COR-L47 (cell line): ENCODE measurements at places on chromosomes 3 and 15.

GRCh38 chr3:187738331-187739093 lies 6.8 kb downstream of the BCL6 start:
- peak; percentile 50 for DNase-seq

DNA sequence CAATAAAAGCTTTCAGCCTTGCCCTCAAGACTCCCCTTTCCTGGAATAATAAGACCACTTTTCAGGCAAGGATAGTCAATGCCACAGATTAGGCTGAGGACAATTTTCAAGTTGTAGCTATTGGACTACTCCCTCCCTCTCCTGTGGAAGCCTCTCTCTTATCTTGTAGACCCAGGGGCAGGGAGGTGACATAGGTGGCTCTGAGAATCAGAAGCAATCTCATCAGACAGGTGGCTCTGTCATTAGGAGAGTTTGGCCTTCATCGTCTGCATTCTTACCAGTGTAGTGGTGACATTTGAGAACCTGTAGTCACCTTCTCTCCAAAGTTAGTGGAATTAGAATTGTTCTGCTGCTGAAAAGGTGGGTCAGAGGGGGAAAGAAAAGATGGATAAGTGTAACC lies 80.0 kb downstream of the LARS2 start:
- no peak for DNase-seq

DNA sequence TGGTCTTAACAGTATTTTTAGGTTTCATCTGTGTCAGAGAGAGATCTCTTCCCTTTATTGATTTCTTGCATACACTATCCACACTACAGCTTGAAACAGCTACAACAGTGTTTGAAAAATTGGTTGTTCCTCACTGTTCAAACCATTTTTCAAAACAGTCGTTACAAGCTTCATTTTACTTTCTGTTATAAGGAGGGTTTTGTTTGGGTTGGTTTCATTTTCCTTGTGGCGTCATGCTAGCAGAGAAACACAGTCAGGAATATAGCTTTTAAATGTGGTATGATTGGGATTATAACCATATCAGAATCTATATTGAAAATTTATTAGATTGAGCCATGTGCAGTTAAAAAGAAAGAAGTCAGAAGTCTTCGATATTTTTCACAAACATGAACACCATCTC lies 400.6 kb downstream of the ZBTB20 start:
- DNase-seq: no peak

DNA sequence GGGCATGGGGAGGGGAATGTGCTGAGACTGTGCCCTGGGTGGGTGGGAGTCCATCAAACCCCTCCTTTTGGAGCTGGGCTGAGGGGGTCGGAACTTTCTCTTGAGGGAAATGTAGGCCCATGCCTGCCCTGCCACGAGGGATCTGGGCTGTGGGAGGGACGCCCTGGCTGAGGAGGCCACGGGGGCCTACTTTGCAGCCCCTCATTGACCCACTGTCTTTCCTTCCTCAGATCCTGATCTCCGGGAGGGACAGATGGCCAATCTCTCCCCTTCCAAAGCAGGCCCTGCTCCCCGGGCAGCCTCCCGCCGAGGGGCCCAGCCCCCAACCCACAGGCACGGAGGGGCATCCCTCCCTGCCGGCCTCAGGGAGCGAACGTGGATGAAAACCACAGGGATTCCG lies 25.3 kb downstream of the LOXL1 start:
- no peak for DNase-seq

GRCh38 chr3:143538577-143538981 lies 309.7 kb downstream of the SLC9A9 start:
- DNase-seq: no peak

- DNase-seq: no peak
Measured at GRCh38 chr3:45312836-45313493, 75.4 kb upstream of the LARS2 start.

DNA sequence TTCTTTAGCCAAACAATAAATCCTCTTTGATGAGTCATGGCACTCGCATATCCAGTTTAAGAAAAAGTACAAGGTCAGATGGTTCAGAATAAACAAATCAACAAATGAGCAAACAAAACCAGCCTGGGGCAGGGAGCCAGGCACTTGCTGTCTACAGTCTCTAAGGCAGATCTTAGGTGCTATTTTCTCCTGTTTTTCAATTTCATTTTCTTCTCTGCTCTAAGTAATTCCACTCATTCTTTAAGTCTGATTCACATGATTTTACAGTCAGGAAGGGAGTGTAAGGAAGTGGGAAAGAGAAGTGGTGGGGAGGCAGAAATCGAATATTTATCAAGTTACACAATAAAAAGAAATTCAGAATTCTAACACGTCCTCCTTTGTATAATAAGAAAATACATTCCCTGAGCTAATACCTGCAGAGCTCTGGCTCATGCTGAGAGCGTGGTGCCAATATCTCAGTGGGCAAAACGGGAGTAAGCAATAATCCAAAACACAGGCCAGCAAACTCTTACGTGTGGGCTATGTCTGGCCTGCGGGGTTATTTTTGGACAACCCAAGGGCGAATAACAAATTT lies 298.6 kb downstream of the ADAMTS17 start:
- DNase-seq: no peak

GRCh38 chr3:57226176-57226575 lies 1.4 kb upstream of the APPL1 start:
- no peak for DNase-seq

DNA sequence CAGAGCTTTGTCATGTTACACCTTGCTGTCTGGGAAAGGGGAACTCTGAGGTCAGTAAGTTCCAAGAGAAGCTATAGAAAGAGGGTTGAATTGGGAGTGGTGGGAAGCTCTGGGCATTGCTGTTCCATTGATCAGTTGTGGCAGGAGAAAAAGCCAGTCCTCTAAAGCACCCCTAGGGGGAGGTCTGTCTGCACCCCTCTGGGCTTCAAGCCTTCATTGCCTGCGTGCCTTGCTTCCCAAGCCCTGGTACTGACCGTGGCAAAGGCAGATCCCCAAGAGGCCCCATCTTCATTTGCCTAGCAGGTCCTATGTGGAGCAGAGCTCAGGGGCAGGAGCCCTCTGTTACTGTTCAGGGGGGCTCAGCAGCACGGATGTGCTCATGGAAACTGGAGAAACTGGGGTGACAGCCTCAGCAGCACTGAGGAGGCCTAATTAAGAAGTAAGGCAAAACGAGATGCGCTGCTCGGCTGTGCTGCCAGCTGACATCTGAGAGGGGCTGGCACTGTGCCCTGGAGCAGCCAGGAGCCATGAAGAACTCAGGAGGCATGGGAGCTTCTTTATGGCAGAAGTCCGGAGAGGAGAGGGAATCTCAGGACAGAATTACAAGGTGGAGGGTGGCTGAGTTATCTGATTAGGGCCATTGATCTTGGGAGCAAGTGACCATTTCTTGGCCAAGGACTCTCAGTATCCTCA lies 270.9 kb downstream of the RPLP1 start:
- DNase-seq: peak; percentile 60

DNA sequence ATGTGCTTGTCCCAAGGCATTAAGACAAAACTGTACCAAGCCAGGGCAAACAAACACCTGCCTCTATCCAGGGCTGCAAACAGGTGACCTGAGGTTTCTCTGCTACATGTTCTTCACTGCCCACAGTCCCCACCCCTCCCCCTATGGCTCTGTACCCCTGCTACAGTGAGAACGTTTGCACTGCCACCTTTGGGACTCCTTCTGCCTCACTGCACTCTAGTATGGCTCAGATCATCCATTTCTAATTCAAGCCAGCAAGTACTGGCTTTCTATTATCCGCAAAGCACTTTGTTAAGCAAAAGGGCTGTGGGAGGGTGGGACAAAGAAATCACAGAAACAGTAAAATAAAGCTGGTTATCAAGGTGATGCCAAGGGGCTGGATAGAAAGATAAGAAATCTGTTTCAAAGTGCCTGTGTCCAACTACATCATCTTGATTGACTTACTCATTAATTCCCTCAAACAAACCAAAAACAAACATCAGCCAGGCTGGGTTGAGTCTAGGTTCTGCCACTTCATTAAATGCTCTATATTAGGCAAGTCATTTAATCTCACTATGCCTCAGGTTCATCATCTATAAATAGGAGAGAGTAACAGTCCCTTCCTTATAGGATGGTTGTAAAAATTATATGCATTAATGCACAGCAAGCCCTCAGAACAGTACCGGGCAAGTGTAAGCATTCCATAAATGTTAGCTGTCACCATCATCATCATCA lies 95.3 kb downstream of the PDZRN3 start:
- DNase-seq: no peak

DNA sequence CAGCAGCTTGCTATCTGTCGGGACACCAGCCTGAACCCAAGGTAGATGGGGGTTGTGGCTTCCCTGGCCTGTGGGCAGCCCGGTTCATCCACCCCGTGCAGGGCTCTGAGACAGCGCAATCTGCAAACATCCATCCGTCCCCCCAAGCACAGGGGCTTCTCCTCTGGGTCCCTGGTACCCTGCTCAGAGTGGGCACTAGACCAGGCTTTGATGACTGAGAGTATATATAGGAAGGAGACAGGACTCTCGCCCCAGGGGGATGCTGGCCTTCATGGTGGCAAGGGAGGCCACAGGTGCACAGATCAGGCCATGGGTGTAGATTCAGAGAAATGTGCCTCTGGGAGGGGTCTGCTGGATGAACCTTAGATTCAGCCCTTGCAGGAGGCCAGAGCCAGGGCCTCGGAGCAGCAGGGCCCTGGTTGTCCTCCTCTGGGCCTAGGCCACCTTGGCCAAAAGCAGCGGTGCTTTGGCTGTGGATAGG lies 40.3 kb downstream of the CFAP100 start:
- no peak for DNase-seq

GRCh38 chr15:82040862-82041261 lies 5.0 kb downstream of the MEX3B start:
- DNase-seq: peak; percentile 83

DNA sequence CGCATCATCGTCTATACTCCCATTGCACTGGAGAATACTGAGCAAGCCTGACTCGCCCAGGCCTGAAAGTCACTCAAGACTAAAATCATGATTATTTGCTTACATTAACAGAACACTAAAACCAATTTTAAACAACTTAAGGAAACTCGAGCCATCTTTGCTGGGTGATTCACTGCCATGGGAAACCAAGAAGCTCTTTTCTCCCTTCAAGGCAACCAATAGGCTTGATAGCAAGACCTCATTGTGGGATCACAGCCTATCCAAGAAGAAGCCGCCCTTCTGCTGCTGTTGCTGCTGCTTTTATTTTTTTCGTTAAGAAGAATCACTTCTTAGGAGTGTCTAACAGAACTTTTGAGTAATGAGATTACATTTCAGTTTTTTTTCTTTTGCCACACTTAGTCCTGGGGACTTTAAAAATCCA lies 479.4 kb downstream of the FOXP1 start:
- no peak for DNase-seq

- DNase-seq: no peak
Measured at GRCh38 chr3:63167113-63167512, 111.0 kb upstream of the SYNPR start.

DNA sequence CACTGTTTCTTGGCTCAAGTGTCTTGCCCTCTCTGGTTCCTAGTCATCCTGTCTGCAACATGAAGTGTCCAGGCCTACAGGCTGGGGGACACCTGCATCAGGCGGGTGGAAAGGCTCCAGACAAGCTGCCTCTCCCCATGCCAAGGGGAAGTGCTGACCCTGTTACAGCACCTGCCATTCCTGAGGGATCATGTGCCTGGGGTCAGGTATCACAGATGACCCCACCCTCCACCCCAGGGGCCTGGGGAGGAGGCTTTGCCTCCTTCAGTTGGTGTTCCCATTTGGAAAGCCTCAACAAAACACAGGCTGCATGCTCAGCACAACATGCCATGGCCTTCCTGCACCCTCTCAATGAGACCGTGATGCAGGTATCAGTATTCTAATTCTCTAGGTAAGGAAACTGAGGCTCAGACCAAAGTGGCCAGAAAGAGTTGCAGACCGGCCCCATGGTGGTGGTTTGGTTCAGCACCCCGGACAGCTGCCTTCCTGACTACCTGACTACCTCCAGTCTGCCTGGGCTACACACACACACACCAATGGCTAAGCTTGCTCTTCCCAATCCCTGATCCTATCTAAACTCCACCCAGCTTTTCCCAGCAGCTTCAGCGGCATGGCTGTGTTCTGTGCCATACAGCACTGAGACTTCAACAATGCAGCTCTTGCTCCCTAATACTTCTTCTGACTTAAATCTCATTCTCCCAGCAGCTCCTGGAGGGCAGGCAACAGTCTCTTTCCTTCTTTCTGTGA lies 69.7 kb upstream of the LINGO1 start:
- DNase-seq: no peak

- no peak for DNase-seq
Measured at GRCh38 chr15:100803171-100803440, 76.5 kb upstream of the ALDH1A3 start.

- no peak for DNase-seq
Measured at GRCh38 chr3:150327678-150328653, 80.1 kb upstream of the TSC22D2 start.

DNA sequence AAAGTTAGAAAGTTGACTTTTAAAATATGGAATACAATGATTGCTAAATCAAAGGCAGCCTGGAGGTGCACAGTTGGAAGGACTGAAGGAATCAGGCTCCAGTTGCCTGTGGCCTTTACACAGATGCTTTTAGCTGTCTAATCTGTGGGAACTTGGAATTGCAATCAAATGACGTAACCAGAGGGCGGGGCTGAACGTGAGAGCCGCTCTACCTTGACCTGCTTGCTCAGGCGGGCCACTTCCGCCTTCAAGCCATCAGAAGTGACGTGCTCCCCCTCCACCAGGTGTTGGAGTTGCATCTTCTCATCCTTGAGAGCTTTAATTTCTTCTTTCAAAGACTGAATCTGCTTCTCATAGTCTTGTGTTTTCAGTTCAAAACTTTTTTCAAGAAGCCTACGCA lies 37.7 kb upstream of the GNB5 start:
- DNase-seq: no peak

GRCh38 chr3:123623346-123623880 lies 38.6 kb upstream of the HACD2 start:
- DNase-seq: no peak

DNA sequence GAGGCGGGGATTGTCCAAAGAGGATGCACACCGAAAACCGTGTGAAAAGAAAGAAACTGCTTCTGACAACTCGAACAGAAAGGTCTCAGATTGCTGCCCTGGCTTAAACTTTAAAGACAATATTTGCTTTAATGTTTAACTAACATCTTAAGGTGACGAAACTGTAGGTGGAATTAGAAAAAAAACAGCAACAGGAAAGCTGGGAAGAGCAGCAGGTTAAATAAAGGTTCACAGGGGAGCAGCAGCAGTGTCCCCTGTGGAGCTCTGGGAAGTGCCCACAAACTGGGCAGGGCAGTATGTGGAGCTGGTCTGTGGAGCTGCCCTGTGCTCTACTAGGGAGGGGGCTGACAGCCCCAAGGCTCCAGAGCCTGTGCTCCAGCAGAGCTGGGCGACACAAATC lies 25.4 kb downstream of the RUVBL1 start:
- DNase-seq: no peak

- DNase-seq: peak; percentile 35
Measured at GRCh38 chr3:114877378-114878113, 269.5 kb downstream of the ZBTB20 start.

DNA sequence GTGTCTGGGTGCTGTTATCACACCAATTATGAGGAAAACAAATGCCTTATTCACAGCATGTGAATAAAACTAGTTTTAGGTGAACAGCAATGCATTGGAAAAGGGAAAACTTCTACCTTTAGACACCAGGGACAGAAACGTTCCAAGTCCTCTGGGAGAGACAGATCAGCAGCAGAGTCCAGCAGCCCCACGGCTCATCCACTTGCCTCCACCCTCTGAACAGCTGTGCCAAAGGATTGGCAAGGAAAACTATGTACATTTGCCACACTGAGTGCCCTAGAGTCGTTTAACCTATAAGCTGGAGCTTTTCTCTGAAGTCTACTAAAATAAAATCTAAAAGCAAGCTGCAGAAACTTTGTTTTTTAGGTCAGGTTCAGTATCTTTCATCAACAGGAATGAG lies 107.7 kb upstream of the EIF1B start:
- DNase-seq: no peak

GRCh38 chr15:99631255-99631654 lies 65.5 kb downstream of the MEF2A start:
- DNase-seq: no peak
